Activated CD8-positive, alpha-beta T cell treated with anti-CD3 and anti-CD28 coated beads for 36 hours (primary cell): ENCODE measurements at places on chromosomes 5 and 9. TPM values are rescaled to one million over a fixed set of nuclear protein-coding genes. Genes with fewer than 3 reads are reported as not detected.

Gene LCN1
- not detected for total RNA-seq

DNA sequence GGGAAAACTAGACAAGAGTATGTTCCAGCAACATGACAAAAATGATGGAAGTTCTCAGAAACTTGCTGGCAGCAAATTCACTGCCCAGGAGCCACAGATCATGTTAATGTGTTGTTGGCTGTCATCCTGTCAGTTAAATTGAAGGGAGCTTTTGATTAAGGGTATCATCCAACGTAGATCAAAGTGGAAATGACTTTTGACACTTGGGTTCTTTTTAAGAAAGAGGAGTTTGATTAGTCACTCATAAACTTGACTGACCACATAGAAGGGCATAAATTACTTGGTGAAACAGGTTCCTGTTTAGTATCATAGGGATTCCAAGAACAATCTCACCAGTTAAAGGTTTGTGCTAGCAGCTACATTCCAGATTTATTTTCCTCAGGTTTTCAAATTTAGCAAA, 288.7 kb downstream of the CSNK1G3 start:
- no peak for DNase-seq

Gene ADAMTS13
- total RNA-seq = 2.5 TPM

Gene CDKN2B
- total RNA-seq = not detected

Gene ORM2
- not detected for total RNA-seq

- no peak for DNase-seq
These were observed 48.9 kb upstream of the PPARGC1B start for GRCh38 chr5:149681252-149681651.

Gene GLDC
- total RNA-seq = 1.3 TPM

Gene PDE6A
- total RNA-seq = not detected

GRCh38 chr5:63794296-63794695, 167.9 kb downstream of the HTR1A start:
- DNase-seq = no peak

DNA sequence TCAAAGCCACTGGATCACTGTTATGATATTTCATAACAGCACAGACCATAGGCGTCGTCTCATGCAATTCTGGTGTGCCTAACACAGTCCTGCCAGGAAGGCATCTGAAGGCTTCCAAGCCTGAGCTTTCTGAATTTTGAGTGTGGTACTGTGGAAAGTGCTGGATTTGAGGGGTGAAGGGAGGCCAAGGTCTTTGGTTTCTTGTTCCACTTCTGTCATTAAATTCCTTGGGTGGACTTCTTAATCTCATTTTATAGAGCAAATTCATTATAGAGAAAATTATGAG, 441.3 kb upstream of the PIK3R1 start:
- DNase-seq = no peak

Gene POU5F2
- 0.45 TPM for total RNA-seq
